ENCODE measurements at places on chromosomes 7 and 10.

DNA sequence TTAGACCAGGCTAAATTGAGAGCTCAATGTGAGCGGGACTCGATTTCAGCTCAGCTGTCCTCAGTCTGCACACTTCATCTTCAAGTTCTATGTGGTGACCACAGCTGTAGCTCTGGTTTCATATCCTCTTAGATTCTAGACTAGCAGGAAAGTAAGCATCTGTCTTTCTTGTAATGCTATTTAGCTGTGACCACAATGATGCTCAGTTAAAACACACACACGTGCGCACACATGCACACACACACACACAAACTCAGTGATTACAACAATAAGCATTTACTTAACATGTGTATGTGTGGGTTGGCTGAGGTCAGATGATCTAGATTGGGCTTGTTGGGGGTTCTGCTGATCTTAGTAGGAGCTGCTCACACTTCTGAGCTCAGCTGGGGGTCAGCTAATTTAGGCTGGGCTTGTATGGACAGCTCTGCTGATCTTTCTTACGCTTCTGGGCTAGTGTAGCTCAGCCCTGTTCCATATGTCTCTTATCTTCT is 82.5 kb downstream of the ZNF365 start:
- DNase-seq, result no peak

DNA sequence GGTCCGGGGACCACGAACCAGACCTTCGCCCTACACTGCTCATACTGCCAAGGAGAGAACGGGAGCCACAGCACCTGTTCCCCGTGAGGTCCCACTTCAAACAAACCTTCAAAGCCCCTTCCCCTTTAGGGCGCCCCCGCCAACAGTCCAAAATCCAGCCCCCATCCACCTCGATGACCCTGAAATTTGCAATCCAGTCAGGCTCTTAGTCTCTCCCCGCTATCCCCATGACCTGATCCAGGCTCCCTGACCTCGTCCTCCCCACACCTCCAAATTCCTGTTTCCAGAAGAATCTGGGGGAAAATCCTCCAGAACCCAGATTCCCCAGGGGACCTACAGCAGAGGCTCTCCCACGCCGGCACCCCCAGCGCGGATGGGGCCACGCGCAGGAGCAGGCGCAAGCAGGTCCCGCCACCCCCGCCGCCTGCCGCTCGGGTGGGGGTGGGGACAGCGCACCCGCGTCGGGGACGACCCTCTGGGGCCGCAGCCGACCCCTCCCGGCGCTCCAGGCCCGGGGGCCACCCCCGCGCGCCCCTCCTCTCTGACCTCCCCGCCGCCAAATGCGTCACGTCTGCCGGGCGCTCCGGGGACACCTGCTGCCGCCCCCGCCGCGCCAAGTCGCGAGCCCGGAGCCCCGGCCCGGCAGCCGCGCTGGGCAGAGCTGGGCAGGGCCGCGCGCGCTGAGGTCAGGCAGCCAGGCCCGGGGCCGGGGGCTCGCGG is 753 bp downstream of the CAMK2B start:
- peak; percentile 29 for DNase-seq

DNA sequence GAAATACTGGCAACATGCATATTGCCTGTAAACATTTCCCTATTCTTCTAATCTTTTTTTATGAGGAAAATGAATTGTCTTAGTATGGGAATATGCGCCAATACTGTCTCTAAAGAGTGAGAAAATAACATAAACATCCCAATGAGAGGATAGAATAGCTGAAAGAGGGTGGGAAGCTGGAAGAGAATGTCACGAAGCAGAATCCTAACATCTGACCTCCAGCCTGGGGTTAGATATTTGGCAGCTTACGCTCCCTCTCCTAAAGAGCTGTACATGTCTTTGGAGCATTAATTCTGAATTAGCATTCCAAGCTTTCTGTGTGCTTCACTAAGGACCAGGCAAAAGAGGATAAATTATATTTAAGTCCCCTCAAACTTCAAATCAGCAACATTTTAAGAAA is 31.6 kb upstream of the SLC16A12 start:
- DNase-seq, result no peak

DNA sequence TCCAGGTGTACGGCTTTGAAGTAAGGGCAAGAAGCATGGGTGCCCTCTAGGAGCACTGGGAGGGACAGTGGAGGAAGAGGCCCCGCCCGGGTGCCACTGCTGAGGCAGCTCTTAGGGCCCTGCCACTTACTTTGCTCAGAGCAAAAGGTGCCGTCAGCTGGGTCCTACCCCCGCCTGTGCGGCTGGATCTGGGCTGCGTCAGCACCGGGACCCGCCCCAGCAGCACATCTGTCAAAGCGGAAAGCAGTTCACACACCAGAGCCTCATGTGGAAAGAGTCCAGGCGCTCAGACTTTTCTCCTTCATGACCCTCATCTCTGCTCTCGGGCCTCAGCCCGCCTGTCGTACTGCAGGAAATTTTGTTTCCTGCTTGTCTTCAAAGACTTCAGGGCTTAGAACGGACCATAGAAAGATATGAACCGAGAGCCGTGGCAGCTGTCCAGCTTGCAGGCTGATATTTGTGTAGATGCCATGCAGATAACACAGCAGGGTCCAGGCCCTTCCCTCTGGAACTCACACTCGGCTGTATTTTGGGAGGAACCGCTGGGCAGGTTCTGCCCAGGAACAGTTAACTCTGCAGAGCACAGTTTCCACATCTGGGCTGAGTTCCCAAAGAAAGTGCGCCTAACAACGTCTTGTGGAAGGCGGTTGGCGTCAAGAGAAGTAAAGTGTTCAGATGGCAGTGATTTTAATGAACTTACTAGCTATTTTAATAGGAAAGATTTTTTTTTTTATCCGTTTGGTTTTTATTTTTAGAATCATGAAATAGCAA is 44.3 kb upstream of the PRKAR1B start:
- DNase-seq, result peak; percentile 30

DNA sequence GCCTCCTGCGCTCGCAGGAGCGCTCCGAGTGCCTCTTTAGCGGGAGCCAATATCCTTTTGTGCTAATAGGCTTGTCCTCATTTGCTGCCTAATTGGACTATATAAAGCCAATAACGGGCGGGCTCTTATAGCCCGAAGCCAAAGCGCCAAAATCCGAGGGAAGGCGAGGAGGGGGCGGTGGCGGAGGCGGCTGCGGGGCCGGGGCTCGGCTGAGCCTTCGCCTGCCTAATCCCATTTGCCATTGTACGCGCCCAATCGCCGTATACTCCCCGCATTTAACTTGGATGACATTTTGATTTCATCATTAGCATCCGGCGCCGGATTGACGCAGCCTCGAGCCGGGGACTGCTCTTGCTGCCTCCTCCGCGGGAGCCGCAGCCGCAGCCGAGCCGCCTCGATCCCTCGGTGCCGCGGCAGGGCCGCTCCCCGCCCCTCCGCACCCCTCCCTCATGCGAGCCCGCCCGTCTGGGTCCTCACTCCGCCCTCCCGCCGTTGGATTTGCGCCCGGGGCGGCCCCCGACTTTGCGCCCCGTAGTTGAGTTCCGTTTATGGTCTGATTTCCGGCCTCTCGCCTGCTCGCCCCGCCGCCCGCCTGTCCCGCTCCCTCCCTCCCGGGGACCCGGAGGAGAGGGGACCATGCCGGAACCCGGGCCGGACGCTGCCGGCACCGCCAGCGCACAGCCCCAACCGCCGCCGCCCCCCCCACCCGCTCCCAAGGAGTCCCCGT is at the start of gene HMX3:
Gene HMX3 (plus strand): TSS at position 556 of the 727 bp plus-strand sequence. CDS start 81 bp downstream, at position 637.
- DNase-seq, result no peak

GRCh38 chr7:100583132-100584053 is 2.5 kb downstream of the LRCH4 start:
- DNase-seq, result peak; percentile 81

All from thyroid gland (tissue), 4 donors.